ENCODE measurements at places on chromosomes 1 and 21. TPM values are rescaled to one million over a fixed set of nuclear protein-coding genes. Genes with fewer than 3 reads are reported as not detected.
A peak's percentile ranks its signal among the peaks of the same experiment; 100 is the strongest.

The BCAR3 gene
- total RNA-seq: 83.2 TPM

DNA sequence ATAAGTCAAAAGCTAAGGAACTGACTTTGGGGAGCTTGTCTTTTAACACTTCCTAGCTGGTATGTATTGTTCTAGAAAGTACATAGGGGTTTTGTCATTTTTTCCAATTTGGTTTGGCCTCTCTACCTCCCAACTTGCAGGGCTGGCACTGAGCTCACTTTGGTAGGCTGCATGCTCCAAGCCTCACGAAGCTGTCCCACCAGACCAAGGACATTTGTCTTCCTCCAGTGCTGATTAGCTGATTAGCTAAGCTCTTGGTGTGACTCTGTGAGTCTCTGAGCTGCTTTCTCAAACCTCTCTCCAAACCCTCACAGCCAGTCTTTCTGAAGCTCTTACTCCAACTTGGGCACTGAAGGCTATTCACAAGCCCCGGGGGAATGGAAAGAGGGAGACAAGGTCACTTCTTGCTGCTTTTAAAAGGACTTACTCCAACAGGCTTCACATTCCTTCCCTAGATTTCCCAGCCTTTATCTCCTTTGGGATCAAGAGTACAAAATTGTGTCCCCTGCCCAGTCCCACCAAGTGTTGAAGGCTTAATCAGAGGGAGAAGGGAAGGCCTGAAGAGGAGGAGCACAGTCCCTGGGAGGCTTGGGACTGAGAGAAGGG is 893 bp upstream of the CFAP45 start:
- H3K27ac ChIP-seq: no peak overlapping the region
- no peaks in the 10 kb centered on the region for H3K36me3 ChIP-seq
- H3K27me3 ChIP-seq: no peaks in the 10 kb centered on the region
- no peak for DNase-seq

DNA sequence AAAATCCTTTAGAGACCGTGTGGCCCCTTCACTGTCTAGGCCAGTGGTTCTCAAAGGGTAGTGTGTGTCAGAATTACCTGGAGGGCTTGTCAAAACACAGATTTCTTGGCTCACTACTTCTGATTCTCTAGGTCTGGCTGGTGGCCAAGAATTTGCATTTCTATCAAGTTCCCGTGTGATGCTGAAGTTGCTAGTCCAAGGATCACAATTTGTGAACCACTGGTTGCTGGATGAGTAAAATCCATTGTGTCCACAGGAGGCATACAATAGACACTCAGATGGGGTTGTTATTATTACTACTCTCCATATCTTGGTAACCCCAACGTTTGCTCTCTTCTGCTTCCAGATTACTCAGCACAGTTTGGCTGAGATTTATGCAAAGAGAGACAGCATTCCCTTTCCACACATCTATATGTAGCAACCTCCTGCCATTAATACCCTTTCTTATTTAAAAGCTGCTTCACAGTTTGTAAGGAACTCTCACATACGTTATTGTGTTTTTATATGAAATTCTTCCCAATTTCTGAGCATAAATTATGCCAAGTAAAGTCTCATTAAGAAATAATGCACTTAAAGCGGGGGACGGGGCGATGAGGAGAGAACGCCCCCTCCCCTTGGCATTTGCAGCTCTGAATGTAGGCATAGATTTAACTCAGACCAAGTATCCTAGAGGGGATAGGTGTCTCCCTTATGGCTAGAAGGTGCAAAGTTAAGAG is 720 bp upstream of the TMCC2 start:
- H3K27me3 ChIP-seq: no peaks in the 10 kb centered on the region
- no peaks in the 10 kb centered on the region for H3K36me3 ChIP-seq
- DNase-seq: peak; percentile 77
- H3K4me3 ChIP-seq: peak overlapping the region; percentile 76
- H3K27ac ChIP-seq: no peak overlapping the region
- H3K4me1 ChIP-seq: no peaks in the 10 kb centered on the region

GRCh38 chr1:16006552-16007485 is 2.8 kb downstream of the SRARP start:
- no peak overlapping the region for H3K4me3 ChIP-seq
- peak; percentile 60 for DNase-seq
- no peaks in the 10 kb centered on the region for H3K36me3 ChIP-seq
- H3K4me1 ChIP-seq: peaks cover 8% of the 10 kb centered on the region

DNA sequence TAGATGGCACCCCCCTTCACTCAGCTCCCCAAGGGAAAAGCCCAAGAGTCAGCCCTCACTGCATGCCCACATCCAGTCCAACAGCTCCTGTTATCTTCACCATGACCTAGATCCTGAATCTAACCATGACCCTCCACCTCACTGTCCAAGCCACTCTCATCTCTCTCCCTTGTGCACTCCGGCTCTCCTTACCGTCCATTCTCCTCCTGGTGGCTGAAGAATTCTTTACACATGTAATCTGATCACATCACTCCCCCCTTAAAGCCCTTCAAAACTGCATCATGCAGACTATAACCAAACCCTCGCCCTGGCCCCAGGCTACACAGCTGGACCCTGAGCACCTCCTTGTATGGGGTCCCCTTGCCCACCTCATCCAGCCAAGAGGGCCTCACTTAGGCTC is 14.0 kb upstream of the PAQR7 start:
- no peaks in the 10 kb centered on the region for H3K36me3 ChIP-seq
- DNase-seq: no peak
- H3K4me1 ChIP-seq: peaks cover 31% of the 10 kb centered on the region
- H3K27ac ChIP-seq: no peak overlapping the region

- H3K27ac ChIP-seq: no peak overlapping the region
- H3K4me3 ChIP-seq: no peak overlapping the region
- DNase-seq: no peak
- H3K4me1 ChIP-seq: no peaks in the 10 kb centered on the region
- no peaks in the 10 kb centered on the region for H3K27me3 ChIP-seq
- no peaks in the 10 kb centered on the region for H3K36me3 ChIP-seq
Measured at GRCh38 chr21:23968008-23968407, 1639.3 kb downstream of the MRPL39 start.

The IRF6 gene
- 1.6 TPM for total RNA-seq

DNA sequence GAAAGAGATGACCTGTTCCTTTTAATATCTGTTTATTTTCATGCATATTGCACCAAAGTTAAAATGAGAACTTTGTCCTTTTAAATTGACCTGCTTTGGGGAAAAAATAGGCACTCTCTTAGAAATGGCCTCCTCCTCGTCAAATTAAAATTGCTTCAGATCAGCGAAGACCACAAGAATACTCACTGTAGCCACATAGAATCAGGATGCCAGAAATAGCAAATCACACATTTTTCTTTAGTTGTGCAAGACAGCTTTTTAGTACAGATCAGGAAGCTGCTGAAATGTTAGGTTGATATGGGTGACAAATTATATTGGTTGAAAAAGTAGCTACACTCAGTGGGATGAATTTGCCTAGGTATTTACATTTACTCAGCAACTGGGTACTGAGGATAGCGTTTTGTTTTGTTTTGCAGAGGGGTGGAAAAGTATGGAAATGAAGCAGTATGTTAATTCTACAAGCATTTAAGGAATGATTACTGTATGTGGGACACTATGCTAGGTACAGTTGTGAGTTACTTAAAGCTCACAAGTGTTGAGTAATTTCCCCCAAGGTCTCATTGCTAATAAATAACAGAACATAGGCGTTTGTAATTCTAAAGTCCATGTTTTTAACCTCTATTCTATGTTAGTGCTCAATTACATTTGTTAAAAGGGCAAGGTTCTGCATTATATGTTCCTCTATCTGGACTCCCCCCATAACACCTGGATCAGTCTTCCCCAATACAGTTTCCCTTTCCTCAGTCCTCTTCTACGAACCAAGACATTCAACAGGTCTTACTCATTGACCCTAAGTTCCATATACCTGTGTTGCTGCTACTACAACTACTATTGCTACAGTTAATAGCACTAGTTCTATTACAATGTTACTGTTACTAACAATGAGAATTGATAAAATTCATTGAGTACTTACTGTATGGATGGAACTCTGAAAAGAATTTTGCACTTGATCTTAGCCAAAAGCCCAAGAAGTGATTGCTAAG is 99.4 kb upstream of the S1PR1 start:
- peak overlapping the region; percentile 42 for H3K4me3 ChIP-seq
- peak; percentile 82 for DNase-seq
- no peaks in the 10 kb centered on the region for H3K36me3 ChIP-seq
- peaks cover 26% of the 10 kb centered on the region for H3K4me1 ChIP-seq

The LDLRAD1 gene
- not detected for total RNA-seq

GRCh38 chr1:204558467-204558866 is 42.3 kb downstream of the MDM4 start:
- DNase-seq: no peak
- H3K4me3 ChIP-seq: no peak overlapping the region
- H3K27ac ChIP-seq: no peak overlapping the region
- no peaks in the 10 kb centered on the region for H3K27me3 ChIP-seq
- H3K4me1 ChIP-seq: no peaks in the 10 kb centered on the region

DNA sequence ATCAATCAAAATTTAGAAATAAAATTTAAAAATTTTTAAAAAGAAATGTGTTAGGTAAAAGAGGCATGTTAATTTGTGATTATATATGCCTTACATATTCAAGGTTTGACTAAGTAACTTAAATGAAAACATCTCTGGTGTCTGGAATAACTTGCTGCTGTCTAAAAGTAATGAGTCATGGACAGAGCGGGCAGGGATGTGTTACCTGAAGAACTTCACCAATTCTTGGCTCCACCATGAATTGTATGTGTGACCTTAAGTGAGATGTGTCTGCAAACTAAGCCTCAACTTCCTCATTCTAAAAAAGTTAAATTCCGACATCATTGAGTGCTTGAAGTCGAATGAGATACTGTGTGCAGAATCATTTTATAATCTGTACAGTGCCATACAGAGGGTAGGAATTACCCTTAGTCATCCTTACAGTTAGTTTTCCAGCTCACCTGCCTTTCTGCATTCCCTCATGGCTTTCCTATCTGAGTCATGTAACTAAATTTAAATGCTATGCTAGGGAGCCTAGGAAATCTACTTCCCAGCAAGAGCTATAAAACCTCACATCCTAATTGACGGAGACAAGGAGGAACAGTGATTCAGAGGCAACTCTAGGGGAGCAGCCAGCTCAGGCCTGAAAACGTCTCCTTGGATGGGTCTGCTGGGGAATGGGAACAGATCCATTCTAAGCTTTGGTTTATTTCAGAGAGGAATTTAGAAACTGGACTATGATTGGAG is 100.7 kb upstream of the TSPAN2 start:
- peak; percentile 91 for DNase-seq
- peak overlapping the region; percentile 92 for H3K27ac ChIP-seq
- no peaks in the 10 kb centered on the region for H3K27me3 ChIP-seq
- no peaks in the 10 kb centered on the region for H3K36me3 ChIP-seq
- peaks cover 47% of the 10 kb centered on the region for H3K4me1 ChIP-seq
- no peak overlapping the region for H3K4me3 ChIP-seq

- H3K27me3 ChIP-seq: no peaks in the 10 kb centered on the region
- no peak overlapping the region for H3K4me3 ChIP-seq
- H3K36me3 ChIP-seq: no peaks in the 10 kb centered on the region
- no peak overlapping the region for H3K27ac ChIP-seq
- H3K4me1 ChIP-seq: no peaks in the 10 kb centered on the region
Measured at GRCh38 chr1:5514527-5515183, 477.6 kb downstream of the NPHP4 start.

- H3K27me3 ChIP-seq: peaks cover 10% of the 10 kb centered on the region
- DNase-seq: peak; percentile 78
- no peak overlapping the region for H3K27ac ChIP-seq
Measured at GRCh38 chr21:41068967-41069642, 98.9 kb upstream of the BACE2 start.

The FAM72B gene
- total RNA-seq: 1.9 TPM

Measured in GM23248 (cell line).